NCI-H1092 treated with DMSO at 0.1 percent for 48 hours (cell line): ENCODE measurements at places on chromosomes 11 and 22.

GRCh38 chr22:27804470-27805297, 3.1 kb upstream of the MN1 start:
- peak; percentile 39 for DNase-seq

GRCh38 chr22:20607157-20607907, 99.9 kb downstream of the MED15 start:
- peak; percentile 23 for DNase-seq

DNA sequence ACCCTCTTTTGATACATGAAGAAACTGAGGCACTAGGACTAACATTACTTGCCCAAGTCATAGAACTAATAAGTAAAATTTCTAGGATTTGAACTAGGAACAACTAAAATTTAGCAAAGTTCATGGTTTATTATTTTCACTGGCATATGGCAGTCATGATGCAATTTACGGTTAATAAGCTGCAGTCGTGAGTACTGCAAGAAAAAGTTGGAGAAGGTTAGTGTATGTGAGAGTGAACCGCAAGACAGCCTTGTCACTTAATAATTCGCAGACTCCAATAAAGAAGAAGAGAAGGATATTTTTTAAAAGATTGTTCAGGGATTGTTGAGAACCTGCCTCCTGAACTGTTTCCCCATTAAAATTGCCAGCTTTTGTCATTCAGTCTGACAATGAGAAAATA, 663.4 kb upstream of the TENM4 start:
- no peak for DNase-seq

- DNase-seq = no peak
Observed at GRCh38 chr22:28155808-28156207, 236.8 kb upstream of the PITPNB start.

DNA sequence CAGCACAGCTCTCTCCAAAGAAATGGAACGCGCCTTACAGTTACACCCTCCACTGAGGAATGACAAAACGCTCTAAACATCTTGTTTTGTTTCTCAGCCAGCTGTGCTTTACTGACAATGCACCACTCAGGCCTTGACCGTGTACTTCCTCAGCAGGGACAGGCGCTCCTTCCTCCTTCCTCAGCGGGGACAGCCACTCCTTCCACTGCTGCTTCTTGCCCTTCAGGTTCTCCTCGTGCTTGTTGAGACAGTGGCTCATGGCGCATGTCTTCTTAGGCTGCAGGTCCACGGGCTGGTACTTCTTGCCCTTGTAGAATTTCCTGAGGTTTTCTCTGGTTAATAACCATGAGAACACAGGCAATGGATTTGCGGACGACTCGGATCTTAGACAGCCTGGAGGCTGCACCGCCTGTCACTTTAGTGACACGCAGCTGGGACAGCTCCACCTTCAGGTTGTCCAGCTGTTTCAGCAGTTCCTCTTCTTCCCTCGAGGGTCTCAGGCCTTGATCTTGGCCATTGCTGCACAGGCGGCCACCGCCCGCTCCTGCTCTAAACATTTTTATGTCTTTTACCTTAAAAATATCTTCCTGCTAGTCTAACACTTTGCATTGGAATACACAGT, 613.8 kb downstream of the BRD1 start:
- DNase-seq = no peak

DNA sequence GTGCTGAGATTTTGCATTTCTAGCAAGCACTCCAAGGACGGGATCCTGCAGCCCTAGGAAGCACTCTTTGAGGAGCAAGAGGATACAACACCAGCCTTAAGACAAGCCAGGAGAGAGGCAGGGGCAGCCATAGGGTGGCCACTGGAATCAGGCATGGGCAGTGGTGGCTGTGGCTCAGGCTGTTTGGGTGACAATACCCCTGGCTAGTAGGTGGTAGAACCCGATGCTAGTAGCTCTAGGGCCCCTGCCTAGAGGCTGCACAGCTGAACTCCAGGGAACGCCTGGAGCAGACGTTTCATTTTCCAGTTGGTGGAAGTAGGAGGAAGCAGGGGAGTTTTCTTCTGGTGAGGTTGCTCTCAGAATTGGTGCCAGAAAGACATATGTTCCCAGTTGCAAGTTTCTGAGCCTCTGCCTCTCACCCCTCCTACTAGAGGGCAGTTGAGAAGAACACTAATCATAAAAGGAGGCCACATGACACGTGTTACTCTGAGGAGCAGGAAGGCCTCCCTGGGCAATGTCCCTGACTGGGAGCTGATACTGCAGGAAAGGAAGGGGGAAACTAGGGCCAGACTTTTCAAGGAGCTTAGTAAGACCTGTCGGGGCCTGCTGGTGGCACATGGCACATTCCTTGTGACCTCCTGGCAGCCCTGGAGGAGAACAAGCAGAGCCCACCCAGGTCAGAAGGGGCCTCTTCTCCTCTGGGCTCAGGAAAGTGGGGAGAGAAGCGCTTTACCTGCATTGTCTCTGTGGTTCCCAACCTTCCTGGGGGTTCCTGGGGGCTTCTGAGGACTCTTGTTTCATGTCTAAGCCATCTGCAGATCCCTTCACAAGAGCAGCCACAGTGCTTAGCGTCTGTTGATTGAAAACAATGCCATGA, 56.6 kb upstream of the DRD2 start:
- no peak for DNase-seq

GRCh38 chr11:112315861-112316739, 55.4 kb upstream of the PLET1 start:
- DNase-seq = no peak

GRCh38 chr11:128476729-128477128, 110.6 kb downstream of the ETS1 start:
- DNase-seq = no peak
